ENCODE measurements at places on chromosomes 7 and 10. TPM values are rescaled to one million over a fixed set of nuclear protein-coding genes. Genes with fewer than 3 reads are reported as not detected.

DNA sequence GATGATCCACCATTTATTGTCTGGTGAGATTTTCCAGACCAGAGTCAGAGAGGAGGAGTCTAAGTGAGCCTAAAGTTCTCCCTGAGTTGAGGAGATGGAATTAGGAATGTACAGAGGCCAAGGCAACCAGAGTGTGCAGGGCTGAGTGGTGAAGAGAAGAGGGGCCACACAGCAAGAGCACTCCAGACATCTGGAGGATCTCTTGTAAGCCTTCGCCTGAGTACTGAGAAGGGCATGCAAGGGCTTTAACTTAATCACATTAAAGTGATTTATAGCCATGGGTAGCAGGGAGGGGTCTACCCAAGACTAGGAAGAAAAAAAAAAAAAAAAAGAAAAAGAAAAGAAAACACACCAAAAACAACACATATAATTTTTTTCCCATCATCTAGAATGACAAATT is 1190.4 kb downstream of the GATA3 start:
- DNase-seq, result no peak

DNA sequence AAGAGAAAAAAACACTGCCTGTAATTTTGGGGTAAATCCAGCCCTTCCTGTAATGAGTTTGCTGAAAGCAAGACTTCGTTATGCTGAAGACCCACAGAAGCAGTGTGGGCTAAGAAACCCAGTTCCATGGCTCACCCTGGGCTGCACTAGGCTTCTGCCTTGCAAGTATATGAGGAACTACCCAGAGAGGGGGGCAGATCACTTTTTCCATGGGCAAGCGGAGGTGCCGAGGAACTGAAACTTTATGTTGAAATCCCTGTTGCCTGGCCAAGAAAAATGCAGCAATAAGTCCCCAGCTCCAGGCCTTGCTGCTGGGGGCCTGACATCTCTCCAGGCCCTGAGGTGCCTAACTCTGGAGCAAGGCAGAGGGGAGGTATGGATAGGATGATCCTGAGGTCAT is 8.5 kb downstream of the RASSF4 start:
- no peak for DNase-seq

DNA sequence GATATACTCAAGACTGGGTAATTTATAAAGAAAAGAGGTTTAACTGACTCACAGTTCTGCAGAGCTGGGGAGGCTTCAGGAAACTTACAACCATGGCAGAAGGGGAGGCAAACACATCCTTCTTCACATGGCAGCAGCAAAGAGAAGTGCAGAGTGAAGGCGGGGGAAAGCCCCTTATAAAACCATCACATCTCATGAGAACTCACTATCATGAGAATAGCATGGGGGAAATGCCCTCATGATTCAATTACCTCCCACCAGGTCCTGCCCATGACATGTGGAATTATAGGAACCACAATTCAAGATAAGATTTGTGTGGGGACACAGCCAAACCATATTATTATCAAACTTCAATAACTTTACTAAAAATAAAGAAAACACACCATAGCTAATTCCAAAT is 30.4 kb upstream of the JAZF1 start:
- no peak for DNase-seq

GRCh38 chr10:130202984-130203621 is 66.9 kb downstream of the GLRX3 start:
- no peak for DNase-seq

The ADARB2 gene
- polyA plus RNA-seq, result 1.0 TPM

DNA sequence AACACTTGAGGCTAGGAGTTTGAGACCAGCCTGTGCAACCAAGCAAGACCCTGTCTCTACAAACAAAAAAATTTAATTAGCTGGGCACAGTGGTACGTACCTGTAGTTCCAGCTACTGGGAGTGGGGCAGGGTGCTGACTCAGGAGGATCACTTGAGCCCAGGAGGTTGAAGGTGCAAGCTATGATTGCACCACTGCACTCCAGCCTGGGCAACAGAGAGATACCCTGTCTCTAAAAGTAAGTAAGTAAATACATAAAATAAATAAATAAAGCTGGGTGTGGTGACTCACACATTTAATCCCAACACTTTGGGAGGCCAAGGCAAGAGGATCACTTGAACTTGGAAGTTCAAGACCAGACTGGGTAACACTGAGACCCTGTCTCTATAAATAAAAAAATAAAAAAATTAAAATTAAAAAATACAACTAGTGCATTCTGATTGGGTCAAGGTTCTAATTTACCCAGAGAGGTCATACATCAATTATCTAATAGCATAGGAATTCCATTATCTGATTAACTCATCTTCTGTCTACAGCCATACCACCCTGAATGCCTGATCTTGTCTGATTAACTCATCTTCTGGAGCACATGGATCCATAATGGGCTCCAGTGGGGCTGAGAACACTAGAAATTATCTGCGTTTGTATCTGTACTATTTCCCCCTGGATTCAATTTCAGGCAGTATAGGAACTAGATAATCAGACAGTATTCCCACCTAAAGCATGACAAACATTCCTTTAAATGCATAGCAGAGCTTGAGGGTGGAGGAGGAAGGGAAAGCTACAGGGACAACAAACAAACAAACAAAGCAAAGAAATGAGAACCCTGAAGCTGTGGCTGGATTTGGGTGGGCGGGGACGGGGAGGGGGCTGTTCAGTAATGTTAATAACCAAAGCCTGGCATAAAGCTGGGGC is 21.0 kb upstream of the HILPDA start:
- DNase-seq, result no peak

The KCNH2 gene
- 48.5 TPM for polyA plus RNA-seq

DNA sequence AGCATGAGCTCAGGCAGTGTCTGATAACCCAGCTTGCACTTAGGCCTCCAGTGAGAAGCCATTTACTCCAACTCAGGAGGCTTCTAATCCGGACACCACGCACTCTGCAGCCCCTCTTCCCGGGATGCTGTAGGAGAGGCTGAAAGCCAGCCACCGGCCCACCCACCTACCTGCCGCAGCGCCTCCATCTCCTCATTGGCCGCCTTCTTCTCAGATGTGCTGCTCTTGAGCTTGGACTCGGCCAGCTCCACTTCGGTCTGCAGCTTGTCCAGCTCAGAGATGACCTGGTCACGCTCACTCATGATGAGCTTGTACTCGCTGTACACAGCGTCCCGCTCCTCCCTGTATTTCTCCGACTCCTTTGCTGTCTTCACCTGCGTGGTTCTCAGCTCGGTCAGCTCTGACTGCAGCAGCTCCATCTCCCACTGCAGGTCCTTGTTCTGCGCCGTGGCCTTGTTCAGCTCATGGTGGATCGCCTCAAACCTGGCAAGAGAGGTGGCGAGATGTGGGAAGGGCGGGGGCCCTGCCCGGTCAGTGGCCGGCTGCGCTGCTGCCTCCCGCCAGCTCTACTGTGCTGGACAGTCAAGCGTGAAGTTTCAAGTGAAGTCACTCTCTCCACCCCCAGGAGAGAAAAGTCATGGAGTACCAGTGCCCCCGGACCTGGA is 84.7 kb downstream of the DLG5 start:
- DNase-seq, result no peak

GRCh38 chr7:101235050-101235449 is 2.6 kb downstream of the CLDN15 start:
- DNase-seq, result no peak

The PRKG1 gene
- 17.1 TPM for polyA plus RNA-seq

The OPN1SW gene
- polyA plus RNA-seq, result not detected

GRCh38 chr7:91342346-91342745 is 78.1 kb downstream of the FZD1 start:
- no peak for DNase-seq

The PAX4 gene
- polyA plus RNA-seq, result not detected

The PIK3CG gene
- polyA plus RNA-seq, result 0.82 TPM

DNA sequence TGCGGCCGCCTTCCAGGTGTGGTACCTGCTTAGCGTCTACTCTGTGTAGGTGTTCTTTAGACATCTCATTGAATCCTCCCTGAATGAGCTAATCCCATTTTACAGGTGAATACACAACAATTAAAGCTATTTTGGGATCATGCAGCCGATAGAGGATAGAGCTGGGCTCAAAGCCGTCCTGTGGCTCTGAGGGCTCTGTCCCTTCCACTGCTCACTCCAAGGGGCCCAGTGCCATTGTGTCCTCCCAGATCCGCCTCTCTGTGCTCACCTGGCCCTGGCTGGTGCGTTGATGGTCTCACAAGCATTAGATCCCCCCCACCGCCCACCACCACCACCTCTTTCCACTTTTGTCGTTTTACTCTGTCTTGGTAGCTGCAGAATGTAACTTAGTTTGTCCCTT is 13.1 kb downstream of the NPTX2 start:
- DNase-seq, result no peak

The CLCN1 gene
- polyA plus RNA-seq, result 0.05 TPM

GRCh38 chr10:111598433-111599059 is 521.7 kb downstream of the ADRA2A start:
- peak; percentile 40 for DNase-seq

The PRKAR1B gene
- 13.7 TPM for polyA plus RNA-seq

DNA sequence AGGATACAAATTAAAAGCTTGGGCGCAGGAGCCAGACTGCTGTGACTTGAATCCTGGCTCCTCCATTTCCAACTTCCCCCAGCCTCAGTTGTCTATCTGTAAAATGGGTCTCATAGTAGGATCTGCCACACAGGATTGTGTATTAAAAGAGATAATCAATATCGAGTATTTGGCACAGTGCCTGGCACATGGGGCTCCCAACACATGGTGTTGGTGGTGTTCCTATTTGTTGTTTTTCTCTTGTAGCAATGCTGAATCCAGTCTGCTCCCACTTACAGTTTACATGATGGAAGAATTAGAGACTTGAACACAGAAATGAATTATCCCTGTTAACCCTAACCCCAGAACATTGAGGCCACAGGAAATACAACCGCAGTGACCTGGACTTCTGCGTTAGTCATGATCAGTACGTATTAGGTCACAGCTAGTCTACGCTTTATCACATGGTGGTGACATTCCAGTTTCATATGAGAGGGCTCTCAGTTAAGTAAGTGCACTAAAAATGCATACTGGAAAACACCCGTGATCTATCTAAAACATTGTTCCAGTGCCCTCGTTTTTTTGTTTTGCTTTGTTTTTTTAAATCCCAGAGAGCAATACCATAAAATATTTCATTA is 169.5 kb upstream of the KLF14 start:
- no peak for DNase-seq

The ITGA8 gene
- 34.0 TPM for polyA plus RNA-seq

The UPK3B gene
- 11.8 TPM for polyA plus RNA-seq

GRCh38 chr7:90242369-90243168 is 2.4 kb upstream of the CFAP69 start:
- DNase-seq, result no peak

DNA sequence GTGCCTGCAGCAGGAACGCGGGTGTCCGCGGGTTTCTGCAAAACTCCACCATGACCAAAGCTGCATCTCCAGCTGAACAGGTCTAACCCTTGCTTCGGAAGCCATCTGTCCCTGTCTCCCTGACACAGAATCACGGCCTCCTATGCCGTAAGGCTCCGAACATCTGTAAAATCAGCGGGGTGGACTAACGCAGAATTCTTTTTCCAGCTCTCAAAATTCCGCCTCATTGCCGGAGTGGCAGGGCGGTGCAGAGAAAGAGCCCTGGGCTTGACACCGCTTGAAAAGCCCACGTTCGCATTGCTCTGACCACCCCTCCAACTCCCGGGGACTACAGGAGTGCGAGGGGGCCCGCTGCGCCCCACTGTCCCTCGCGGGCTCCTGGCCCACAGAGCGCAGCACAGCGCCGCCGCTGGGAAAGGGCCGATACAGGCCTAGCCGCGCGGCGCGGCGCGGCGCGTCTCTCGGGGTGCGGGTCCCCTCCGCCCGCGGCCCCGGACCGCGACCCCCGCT is 409 bp downstream of the DNMBP start:
- DNase-seq, result no peak

GRCh38 chr7:87475359-87476178 is at the start of gene ABCB4:
Gene ABCB4 (minus strand): TSS chr7:87475680. CDS start chr7:87475465, 215 bp downstream.
- no peak for DNase-seq
